Endodermal cell (in vitro differentiated cells): ENCODE measurements at places on chromosomes 2 and 18. TPM values are rescaled to one million over a fixed set of nuclear protein-coding genes. Genes with fewer than 3 reads are reported as not detected.

PROC gene
- 0.51 and 0.61 TPM in 2 replicates for total RNA-seq

EPC2 gene
- 16.1 to 23.0 TPM (median 21.0 TPM) in 3 replicates for total RNA-seq

OTOF gene
- total RNA-seq = 0.68 to 1.5 TPM (median 1.1 TPM) in 3 replicates

LBH gene
- total RNA-seq = 42.0 and 50.0 TPM in 2 replicates

ZEB2 gene
- total RNA-seq = 0.29 TPM in 1 of 2 replicates, not detected in the other

CDK15 gene
- total RNA-seq = not detected in 3 replicates

FAM124B gene
- total RNA-seq = 0.72 and 1.2 TPM in 2 replicates

PDCL3 gene
- 29.9 to 40.3 TPM (median 38.9 TPM) in 3 replicates for total RNA-seq

C2orf80 gene
- not detected in 3 replicates for total RNA-seq

DNA sequence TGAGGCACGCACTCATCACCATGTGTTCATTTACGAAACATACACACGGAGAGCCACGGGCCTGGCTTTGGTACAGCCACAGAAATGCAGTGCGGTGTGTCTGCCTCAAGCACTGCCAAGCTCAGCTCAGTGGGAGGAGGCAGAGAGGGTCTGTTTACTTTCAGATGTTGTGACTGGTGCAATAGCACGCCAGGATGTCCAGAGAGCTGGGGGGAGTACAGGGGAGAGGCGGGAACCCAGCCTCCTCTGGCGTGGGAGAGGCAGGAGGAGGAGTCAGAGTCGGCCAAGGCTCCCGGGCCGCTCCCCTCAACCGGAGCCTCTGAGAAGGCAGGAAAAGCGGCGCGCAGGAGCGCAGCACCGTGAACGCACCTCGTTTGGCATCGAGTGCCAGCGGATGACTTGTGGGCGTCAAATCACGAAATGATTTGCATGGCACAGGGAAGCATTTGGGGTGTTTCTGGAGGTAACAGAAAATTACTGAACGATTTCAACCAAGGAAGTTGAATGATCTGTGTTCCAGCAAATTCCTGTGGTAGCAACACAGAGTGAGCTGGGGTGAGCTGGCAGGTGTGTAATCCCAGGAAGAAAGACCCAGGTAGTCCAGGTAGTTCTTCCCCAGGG lies 143.0 kb downstream of the ZNF516 start:
- no peak overlapping the region for H3K4me3 ChIP-seq
- H3K4me1 ChIP-seq = no peaks in the 10 kb centered on the region
- no peak overlapping the region for H3K27ac ChIP-seq
- no peak for DNase-seq
- no peaks in the 10 kb centered on the region for H3K27me3 ChIP-seq
- H3K36me3 ChIP-seq = peaks cover 13% of the 10 kb centered on the region

DNA sequence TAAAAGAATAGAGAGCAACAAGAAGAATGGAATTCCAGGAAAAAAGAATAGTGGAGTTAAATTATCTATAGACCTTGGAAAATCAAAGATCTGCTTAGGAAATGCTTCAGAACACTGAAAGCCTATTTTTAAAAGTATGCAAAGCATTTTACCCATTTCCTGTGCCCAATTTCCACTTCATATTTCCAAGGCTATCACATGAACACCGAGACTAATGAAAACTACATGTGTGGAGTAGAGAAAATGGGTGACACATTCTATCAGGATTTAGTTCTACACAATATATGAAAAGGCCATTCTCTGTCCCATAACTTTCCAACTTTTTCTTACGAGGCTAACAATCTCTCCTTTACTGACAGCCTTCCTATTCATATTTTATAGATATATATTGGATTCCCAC lies 279.4 kb downstream of the CCDC178 start:
- H3K4me1 ChIP-seq = peaks cover 7% of the 10 kb centered on the region

GRCh38 chr2:156398176-156398575 lies 38.0 kb upstream of the GPD2 start:
- H3K27ac ChIP-seq = no peak overlapping the region
- H3K4me1 ChIP-seq = no peaks in the 10 kb centered on the region
- DNase-seq = no peak
- H3K4me3 ChIP-seq = no peak overlapping the region

DNA sequence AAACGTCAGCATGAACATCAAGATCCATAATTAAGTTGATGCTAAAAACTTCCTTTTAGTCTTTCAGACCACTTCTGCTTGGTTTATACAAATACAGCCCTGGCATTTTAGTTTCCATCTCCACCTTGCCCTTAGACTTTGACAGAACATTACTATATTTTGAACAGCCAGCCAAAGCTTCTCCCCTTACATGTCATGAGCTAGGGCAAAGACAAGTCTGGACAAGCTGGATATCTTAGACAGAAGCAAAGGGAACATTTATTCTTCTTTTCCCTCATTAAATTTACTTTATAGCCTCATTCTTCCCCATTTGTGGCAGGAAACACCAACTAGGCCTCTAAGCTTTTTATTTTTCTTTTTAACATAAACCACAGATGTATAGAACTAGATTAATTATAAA lies 403.3 kb downstream of the SUCLG1 start:
- H3K4me1 ChIP-seq = peaks cover 8% of the 10 kb centered on the region
- H3K27ac ChIP-seq = no peak overlapping the region
- H3K27me3 ChIP-seq = no peaks in the 10 kb centered on the region
- DNase-seq = no peak
- no peaks in the 10 kb centered on the region for H3K36me3 ChIP-seq

DNA sequence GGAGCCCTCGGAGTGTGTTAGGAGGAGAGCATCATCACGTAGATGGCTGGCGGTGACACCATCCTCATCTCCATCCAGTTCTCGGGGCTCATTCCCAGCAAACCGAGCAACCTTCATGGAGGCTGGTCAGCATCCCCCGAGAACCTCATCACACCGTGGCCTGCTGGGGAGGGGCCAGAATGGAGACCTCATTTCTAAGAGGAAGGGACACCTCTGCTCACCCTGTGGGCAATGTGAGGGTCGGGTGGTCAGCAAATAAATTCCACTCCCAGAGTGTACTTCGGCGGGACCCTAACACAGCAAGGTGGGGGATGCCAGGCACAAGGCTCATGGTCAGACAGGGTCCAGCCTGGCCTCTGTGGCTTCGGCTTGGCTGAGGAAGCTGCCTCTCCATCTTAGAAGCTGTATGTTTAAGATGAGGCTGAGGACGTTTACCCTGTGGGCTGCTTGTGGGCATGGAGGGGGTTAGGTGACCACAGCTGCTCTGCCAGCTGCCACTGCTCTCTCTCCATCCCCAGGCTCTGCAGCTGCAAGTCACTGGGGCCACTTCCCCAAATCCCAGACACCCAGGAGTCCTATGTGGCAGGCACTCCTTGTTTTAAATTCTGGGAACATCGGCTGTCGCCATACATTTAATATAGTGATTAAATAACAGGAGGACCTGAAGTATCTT lies 56.5 kb upstream of the PXDN start:
- no peaks in the 10 kb centered on the region for H3K4me1 ChIP-seq
- H3K4me3 ChIP-seq = no peak overlapping the region
- H3K27me3 ChIP-seq = no peaks in the 10 kb centered on the region
- H3K27ac ChIP-seq = no peak overlapping the region
- DNase-seq = no peak

DNA sequence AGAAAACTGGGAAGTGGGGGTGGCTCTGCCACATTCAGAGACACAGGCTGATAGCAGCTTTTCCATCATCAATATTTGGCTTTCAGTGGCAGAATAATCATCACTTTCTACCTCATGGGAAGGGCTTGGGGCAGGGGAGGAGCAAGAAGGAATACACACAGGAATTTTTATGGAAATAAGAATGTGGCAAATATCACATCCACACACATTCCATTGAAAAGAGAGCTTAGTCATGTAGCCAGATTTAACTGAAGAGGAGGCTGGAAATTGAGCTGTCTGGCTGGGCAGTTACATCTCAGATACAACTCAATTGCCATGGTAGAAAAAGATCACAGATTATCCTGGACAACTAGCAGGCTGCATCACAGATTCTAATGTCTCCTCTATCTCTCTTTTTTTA lies 1474.0 kb upstream of the ACVR2A start:
- no peaks in the 10 kb centered on the region for H3K36me3 ChIP-seq
- H3K27ac ChIP-seq = no peak overlapping the region
- no peak for DNase-seq
- no peaks in the 10 kb centered on the region for H3K27me3 ChIP-seq
- H3K4me3 ChIP-seq = no peak overlapping the region

DNA sequence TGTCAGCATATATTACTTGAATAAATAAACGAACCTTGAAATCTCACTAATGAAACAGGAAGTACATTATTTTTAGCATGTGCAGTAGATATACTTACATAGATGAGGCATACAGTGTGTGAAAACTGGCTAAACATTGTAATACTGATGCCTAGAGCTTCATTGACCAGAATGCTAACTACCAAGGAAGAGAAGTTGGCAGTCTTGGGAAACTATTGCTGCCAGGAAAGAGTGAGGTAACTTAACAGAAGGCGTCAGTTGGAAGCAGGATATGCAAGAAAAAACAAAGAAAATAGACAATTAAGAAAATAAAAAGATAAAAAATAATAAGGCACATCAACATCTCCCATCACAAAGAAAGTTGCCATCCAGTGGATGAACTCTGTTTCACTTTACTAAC lies 963.0 kb downstream of the TDRD15 start:
- H3K36me3 ChIP-seq = no peaks in the 10 kb centered on the region
- H3K4me3 ChIP-seq = no peak overlapping the region
- no peak for DNase-seq
- H3K4me1 ChIP-seq = no peaks in the 10 kb centered on the region
- H3K27ac ChIP-seq = no peak overlapping the region
- no peaks in the 10 kb centered on the region for H3K27me3 ChIP-seq

DNA sequence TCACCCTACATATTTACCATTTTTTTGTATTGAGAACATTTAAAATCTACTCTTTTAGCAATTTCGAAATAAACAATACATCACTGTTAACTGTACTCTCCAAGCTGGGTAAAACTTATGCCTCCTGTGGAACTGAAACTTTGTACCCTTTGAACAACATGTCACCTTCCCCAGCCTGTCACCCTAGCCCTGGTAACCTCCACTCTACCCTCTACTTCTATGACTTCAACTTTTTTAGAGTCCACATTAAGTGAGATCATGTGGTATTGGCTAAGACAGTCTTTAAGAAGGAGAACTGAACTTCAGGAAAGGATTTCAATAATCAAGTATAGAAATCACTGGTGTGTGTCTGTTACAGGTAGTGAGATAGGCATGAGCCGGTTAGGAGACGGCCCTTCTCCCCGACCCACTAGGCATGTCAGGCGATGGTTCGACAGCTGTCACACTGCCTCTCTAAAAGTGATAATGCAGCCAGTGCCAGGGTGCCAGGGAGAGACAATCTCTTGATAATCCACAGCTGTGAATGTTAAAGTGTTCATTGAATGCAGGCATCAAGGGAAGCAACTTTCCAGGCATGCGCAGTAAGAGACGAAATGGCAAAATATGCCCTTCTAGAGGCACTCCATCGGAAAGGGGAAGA lies 74.6 kb upstream of the RNF152 start:
- no peaks in the 10 kb centered on the region for H3K4me1 ChIP-seq
- DNase-seq = no peak
- H3K4me3 ChIP-seq = no peak overlapping the region
- H3K27ac ChIP-seq = no peak overlapping the region
- H3K36me3 ChIP-seq = no peaks in the 10 kb centered on the region

GRCh38 chr2:229342376-229342775 lies 71.3 kb upstream of the PID1 start:
- H3K4me1 ChIP-seq = no peaks in the 10 kb centered on the region
- no peaks in the 10 kb centered on the region for H3K36me3 ChIP-seq
- no peak overlapping the region for H3K4me3 ChIP-seq
- no peak overlapping the region for H3K27ac ChIP-seq

DNA sequence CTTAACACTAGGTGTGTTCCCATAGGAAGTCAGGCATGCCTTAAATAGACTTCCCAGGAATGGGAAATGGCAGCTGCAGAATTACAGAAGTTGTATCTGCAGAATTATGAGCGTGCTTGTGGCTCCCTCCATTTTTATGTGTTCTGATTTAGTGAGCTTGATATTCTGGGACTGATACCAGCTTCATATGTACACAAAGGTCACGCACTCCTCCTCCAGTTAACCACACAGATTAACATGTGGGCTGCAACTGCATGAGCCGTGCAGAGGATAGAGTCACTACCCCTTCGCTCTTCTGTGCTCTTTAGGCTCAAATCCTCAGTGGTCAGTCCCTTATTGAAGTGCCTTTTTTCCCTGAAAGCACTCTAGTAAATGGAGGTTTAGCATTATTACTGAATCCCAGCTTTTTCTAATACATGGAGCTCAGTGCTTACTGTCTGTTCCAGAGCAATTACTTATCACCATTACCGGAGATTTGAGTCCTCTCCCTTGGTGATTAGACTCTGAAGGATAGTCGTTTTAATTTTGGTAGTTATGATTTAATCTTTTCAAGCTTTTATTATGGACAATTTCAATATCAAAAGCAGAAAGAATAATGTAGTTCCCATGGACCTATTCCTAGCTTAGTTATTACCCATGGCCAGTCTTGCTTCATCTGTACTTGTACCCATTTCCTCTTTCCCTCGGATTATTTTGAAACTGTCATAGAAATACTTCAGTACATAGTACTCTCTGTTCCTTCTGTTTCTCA lies 238.3 kb downstream of the PRKCE start:
- no peak overlapping the region for H3K4me3 ChIP-seq
- DNase-seq = no peak
- no peaks in the 10 kb centered on the region for H3K36me3 ChIP-seq
- peaks cover 16% of the 10 kb centered on the region for H3K27me3 ChIP-seq
- H3K4me1 ChIP-seq = peaks cover 11% of the 10 kb centered on the region

- DNase-seq = no peak
- H3K4me1 ChIP-seq = no peaks in the 10 kb centered on the region
- no peaks in the 10 kb centered on the region for H3K36me3 ChIP-seq
- no peak overlapping the region for H3K4me3 ChIP-seq
- H3K27ac ChIP-seq = no peak overlapping the region
These were observed 13.2 kb downstream of the CFAP65 start for GRCh38 chr2:219028141-219028540.

GRCh38 chr2:218033590-218034496 lies 31.0 kb upstream of the TNS1 start:
- no peak overlapping the region for H3K27ac ChIP-seq
- H3K27me3 ChIP-seq = peaks cover 34% of the 10 kb centered on the region
- peak overlapping the region; percentile 38 for H3K4me3 ChIP-seq

DNA sequence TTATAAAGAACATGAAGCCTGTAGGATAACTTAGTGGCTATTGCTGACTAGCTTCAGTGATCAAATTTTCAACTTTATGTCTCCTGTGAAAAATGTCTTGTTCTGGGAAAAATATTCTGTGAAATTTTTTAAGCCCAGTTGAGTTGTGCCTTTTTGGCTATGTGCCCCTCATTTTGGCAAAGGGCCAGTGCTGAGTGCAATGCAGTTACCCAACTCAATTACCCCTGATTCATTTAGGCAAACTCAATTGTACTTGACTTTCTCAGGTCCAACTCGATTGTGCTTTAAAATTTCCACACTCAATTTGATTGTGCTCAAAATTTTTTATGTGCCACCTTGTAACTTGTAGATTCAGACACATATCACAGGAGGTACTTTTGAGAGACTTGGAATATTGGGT lies 548.8 kb upstream of the NRP2 start:
- no peaks in the 10 kb centered on the region for H3K27me3 ChIP-seq
- no peak overlapping the region for H3K4me3 ChIP-seq
- H3K27ac ChIP-seq = no peak overlapping the region
- H3K4me1 ChIP-seq = no peaks in the 10 kb centered on the region
- no peak for DNase-seq
